Esophagus (tissue), 2 donors: ENCODE measurements at places on chromosomes 5 and 9. TPM values are rescaled to one million over a fixed set of nuclear protein-coding genes. Genes with fewer than 3 reads are reported as not detected.

The MSMP gene
- polyA plus RNA-seq = 0.06 TPM

The PHYHD1 gene
- polyA plus RNA-seq = 39.5 TPM

The MYOT gene
- 0.14 TPM for polyA plus RNA-seq

The IFNE gene
- polyA plus RNA-seq = 2.0 TPM

The GABRA1 gene
- not detected for polyA plus RNA-seq

The PCDHA1 gene
- not detected for polyA plus RNA-seq

The NUTM2F gene
- polyA plus RNA-seq = not detected

The PRR16 gene
- polyA plus RNA-seq = 0.38 TPM
